Stimulated activated CD4-positive, alpha-beta T cell treated with anti-CD3 and anti-CD28 coated beads, TNF-alpha, amount 100 ng/mL, for 1 hour (primary cell): ENCODE measurements at places on chromosomes 2 and 18.

GRCh38 chr2:1606046-1606400 is 138.3 kb downstream of the PXDN start:
- no peak for DNase-seq

- DNase-seq = no peak
Observed at GRCh38 chr2:160261732-160262131, 61.7 kb upstream of the ITGB6 start.

GRCh38 chr2:234448506-234449184 is 48.2 kb downstream of the ARL4C start:
- DNase-seq = no peak

DNA sequence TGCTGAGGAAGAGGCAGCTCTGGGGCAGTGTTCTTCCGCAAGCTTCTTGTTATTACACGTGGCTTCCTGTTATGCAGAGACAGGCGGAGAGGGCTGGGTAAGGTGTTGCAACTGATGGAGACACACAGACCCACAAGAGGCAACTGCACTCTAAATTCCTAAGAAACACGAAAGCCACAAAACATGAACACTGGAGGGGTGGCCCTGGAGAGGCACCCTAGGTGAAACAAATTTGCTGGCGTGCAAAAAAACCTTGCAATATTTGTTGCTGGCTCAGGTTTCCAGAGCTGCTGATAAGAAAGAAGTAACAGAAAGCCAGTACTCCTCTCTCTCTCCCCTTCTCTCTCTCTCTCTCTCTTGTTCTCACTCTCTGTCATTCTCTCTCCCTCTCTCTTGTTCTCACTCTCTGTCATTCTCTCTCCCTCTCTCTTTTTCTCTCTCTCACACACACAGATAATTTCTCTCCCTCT is 31.8 kb downstream of the ARHGAP25 start:
- no peak for DNase-seq

GRCh38 chr2:128292599-128293425 is 25.9 kb downstream of the HS6ST1 start:
- no peak for DNase-seq

DNA sequence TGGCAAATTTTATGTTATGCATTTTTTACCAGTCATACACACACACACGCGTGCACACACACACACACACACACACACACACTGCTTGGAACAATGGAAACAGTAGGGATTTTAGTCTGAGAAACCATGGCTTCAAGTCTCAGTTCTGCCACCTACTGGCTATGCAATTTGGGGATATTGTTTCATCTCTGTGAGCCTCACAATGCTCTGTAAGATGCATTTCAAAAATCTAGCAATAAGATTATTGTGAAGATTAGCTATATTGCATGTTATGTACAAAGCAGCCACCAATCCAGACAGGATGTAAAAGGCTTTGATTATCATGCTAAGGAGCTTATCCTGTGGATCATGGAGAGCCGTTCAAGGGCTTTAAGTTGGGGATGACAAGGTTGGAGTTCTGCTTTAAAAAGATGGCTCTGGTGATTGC is 401.4 kb downstream of the NBAS start:
- no peak for DNase-seq
